ENCODE measurements at places on chromosomes 1 and 21.

DNA sequence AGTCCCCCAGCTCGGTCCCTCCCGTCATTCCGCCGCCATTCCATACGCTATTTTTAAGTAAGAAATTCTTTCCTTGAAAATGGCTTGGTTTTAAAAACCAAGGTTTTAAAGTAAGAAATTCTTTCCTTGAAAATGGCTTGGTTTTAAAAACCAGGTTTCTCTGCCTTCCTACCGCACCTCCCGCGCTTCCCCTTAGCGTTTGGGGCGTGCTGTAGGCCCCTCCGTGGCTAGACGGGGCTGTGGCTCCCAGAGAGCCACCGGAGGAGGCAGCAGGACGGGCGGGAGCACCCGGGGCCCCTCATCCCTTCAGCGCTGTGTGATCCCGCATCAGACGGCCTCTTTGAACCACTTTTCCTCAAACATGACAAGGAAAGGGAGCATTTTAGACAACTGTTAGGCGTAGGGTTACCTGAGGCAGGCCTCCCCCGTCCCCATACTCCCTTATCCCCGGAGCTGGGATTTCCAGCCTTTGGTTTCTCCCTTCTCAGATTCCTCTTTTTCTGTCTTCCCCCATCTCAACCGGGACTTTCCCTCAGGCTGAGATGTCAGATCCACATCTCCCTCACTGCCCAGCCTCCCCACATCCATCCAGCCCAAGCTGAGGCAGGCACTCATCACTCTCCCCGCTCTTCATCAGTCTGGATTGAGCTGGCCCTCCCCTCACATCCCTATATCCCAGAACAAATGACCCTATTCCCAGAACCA, 541 bp upstream of the CD58 start:
- DNase-seq, result no peak

- no peak for DNase-seq
Observed at GRCh38 chr1:75725861-75726361, 1.4 kb downstream of the ACADM start.

DNA sequence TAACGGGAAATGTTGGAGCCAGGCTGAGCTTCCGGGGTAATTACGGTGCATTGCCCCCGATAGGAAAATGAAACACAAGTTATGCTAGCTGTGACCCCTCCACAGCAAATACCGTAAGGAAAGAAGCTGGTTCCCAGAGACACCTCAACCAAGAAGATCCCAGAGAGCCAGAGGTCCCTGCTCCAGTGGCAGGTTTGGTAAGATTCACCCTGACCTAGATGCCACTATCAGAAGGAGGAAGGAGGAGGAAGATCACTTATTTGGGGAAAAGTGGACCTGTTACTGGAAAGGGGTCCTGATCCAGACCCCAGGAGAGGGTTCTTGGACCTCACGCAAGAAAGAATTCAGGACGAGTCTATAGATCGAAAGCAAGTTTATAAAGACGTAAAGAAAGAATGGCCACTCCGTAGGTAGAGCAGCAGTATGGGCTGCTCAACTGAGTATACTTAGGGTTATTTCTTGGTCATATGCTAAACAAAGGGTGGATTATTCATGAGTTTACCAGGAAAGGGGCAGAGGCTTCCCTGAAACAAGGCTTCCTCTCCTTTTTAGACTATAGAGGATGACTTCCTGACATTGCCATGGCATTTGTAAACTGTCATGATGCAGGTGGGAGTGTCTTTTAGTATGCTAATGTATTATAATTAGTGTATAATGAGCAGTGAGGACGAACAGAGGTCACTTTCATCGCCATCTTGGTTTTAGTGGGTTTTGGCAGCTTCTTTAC, 7.5 kb upstream of the CAPN9 start:
- no peak for DNase-seq

DNA sequence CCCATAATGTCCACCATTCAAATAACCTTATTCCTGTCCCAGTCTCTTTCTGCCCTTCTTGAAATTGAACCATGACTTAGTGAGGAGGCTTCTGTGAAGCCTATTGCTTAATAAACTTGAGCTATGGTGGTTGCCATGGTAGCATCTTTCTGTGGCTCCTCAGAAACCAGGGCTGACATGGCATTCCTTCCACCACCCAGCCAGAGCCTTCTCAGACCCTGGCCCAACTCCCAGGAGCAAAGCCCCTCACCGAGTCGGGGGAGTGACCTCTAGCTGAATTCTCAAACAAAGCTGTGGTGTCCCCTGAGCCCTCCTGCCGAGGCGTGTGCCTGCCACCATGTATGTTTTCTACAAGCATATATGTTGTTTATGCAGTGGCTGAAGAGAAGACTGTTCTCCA, 259.1 kb downstream of the CACNA1E start:
- no peak for DNase-seq

DNA sequence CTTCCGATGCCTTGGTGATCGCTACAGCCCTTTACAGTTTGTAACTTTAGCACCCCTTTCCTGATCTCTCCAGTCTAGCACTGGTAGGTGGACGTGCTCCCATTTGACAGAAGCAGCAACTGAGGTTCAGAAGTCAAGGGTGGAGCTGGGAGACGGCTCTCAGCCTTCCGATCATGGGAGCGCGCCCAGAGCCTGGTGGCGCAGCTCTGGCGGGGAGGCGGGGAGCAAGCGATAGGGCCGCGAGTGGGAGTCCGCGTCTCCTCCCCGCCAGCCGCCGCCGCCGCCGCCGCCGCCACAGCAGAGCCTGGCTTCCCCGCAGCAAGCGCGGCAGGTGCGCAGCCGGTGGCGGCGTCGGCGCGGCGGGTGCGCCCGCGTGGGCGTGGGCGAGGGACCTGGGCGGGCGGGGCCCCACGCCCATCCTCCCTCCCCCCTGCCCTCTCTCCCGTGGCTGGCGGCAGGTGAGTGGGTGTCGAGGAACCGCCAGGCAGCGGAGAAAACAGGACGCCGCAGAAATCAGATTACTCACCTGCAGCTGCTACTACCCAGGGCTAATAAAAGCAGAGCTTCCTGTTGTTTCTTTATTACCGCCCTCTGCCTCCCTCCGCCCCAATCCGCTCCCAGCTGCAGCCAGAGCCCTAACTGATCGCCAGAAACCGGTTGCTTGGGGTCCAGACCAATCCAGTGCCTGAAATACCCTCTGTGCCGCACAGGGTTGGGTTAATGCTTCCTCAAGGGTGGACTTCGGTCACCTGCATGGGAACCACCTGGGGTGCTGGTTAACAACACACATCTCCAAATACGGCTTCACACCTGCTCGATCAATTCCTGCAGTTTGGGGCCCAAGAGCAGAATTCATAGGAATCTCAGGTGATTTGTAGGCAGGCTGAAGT, 60.2 kb upstream of the ID3 start:
- no peak for DNase-seq

DNA sequence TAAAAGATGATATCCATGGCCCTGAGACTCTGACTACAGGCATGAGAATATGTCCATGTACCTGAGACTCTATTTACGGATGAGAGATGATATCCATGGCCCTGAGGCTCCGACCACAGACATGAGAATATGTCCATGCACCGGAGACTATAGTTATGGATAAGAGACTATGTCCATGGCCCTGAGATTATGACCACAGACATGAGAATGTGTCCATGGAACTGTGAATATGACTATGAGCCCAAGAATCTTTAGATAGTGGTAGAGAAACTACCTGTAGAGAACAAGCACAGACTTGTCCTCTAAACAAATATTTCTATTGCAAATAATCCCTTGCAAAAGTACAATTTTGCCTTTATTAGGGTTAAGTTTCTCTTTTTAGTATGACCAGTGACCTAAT, 263.2 kb downstream of the PCP4 start:
- DNase-seq, result no peak

- no peak for DNase-seq
Observed at GRCh38 chr21:38367646-38368045, 110.9 kb downstream of the KCNJ15 start.

DNA sequence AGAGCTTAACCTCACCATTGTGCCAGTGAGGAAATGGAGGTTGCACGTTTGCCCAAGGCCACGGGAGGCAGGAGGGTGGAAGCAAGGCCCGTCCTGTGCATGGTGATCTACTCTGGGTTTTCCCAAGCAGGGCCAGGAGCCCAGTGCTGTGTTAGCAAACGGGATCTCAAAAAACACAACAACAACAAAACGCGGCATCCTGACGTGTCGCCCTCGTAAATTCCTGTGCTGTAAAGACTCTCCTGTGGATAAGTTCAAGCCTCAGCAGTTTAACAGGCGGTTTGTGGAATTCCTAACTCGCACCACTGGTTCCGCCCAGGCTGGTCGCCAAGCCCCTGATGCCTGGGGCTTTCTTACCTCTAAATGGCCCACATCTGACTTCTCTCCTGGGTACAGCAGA, 39.1 kb downstream of the TFF3 start:
- no peak for DNase-seq

- DNase-seq, result no peak
Observed at GRCh38 chr21:44759628-44760285, 41.9 kb downstream of the UBE2G2 start.

- no peak for DNase-seq
Observed at GRCh38 chr1:169941982-169942830, 48.5 kb upstream of the SCYL3 start.

DNA sequence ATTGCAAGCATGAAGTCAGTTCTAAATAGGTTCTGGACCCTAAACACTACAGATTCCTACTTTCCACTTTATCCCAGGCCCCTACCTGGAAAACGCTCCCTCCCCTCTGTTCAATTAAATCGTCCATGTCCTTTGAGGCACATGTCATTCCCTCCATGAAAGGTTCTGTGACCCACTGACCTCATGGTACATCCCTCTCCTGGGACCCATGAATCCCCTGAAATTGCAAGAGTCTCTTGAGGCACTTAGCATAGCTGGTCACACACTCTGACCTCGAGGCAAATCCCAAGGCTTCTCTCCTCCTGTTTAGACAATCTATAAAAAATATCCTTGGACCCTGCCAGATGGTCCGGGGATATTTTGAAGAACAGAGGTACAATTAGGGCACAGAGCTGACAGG, 34.3 kb upstream of the KRTAP19-8 start:
- DNase-seq, result no peak

DNA sequence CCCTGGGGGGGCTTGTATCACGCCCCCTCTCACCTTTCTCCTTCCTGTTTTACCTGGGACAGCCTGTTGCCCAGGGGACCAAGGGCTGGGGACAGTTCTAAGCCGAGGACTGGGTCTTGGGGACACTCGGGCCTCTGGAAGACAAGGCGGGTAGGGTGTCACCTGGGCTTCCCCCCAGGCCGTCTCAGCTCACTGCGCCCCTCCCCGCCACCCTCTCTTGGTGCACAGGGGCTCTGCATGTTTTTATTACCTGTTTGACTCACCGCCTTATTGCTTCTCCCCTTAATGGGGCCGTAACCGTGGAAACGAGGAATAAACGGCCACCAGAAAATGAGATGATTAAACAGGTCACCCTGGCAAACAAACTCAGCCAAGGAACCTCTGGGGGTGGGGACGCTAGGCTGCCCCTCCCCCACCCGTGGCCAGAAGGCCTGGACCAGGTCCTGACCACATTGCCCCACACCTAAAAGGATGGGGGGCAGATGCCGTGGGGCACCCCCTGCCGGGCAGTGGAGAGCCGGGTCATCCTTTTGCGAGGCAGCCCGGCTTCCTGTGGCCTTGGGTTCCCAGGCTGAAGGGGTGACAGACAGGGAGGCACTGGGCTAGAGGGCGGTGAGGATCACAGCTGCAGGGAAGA, 109.9 kb downstream of the CASZ1 start:
- DNase-seq, result no peak

DNA sequence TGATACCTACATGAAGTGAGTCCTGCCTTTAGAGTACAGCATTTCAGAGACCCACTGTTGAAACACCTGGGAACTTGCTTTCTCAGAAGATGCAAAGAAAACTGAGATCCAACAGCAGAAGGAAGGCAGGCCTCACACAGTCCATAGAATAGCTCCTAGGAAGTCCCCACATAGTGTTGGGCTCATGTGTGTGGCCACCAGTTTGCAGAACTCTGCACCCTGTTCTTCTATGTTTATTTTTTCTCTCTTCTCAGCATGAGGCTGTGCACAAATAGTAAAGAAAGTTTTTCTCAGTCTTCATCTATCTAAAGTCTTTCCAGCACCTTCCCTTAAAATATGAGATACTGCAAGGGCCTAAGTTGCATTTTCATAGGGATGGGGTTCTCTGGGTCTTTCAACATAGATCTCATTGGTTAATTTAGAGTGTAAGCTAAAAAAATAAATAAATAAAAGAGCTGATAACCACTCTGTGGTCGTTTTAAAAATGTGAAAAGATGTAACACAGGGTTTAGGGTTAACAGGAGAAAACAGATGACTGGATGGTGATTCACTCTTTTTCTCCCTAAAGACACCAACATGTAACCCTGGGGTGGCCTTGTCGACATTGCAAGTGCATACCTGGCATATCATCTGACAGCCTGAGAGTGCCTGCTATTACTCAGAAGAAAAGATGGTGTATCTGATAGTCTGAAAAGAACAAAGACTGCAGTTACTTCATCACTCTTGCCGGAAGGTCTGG, 94.6 kb downstream of the ZC3H11B start:
- no peak for DNase-seq

DNA sequence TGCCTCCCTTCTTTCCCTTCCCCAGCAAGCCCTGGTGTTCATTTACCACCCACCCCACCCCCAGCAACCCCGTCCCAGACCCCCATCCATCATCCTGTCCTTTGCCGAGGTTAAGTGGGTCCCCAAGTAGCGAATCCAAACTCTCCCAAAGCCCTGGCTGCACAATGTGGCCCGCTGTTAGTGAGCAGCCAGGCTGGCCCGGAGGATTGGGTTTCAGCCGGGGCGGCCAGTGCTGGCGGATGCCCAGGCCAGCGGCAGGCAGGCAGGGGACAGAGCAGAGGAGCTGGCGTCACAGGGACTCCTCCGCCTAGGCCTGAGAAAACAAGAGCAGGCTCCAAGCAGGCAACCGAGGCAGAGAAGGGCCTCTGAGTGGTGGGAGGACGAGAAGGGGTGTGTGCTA, 61.4 kb downstream of the EPHB2 start:
- no peak for DNase-seq

- no peak for DNase-seq
Observed at GRCh38 chr1:168491527-168492164, 52.2 kb downstream of the XCL2 start.

DNA sequence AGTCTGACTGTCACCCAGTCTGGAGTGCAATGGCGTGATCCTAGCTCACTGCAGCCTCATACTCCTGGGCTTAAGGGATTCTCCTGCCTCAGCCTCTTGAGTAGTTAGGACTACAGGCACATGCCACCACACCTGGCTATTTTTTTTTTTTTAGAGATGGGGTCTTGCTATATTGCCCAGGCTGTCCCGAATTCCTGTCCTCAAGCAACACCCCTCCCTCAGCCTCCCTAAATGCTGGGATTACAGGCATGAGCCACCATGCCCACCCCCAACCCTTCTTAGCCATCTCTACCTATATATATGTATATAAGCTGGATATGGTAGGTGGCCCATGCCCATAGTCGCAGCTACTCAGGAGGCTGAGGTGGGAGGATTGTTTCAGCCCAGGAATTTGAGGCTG, 13.4 kb upstream of the SLC25A44 start:
- DNase-seq, result no peak

- DNase-seq, result peak; percentile 59
Observed at GRCh38 chr1:54370287-54370989, 35.8 kb downstream of the SSBP3 start.

DNA sequence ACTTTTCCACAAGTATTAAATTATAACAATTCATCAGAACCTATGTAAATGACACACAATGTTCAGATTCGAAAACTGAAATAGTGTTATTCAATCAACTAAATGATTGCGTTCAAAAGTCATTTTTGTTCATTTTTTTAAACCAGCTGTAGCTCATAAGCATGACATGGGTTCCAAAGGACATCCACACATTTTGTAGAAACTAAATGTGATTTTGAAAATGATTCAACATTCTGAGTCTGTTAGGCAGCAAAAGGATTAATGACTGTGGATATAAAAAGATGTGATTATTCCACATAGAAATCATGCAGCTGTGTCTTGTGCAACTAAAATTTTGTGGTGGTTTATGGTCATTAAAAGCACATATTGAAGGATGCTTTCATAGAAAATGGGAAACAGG, 204.5 kb downstream of the BRINP3 start:
- DNase-seq, result no peak
